Activated naive CD8-positive, alpha-beta T cell treated with anti-CD3 and anti-CD28 coated beads, Interleukin-2, amount 10 ng/mL, durations not matched to agents 7 days and 5 days (primary cell): ENCODE measurements at places on chromosomes 5 and 9.

DNA sequence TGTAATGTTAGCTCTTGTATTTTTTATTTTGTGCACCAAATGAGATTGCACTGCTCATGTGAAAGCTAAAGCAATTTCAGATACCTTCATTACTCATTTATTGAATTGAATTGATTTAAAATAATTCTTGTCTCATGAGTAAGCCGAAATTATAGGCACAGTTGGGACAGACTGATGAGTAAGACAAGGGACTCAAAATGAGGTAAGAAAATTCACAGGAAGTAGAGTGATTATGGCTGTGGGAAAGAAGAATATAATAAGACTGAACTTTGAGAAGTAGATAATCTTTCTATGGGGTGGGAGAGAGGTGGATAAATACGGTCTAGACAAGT lies 51.1 kb downstream of the NUDT12 start:
- no peak for DNase-seq

GRCh38 chr9:77040340-77040739 lies 20.9 kb downstream of the FOXB2 start:
- DNase-seq, result no peak

GRCh38 chr5:95759005-95759404 lies 27.9 kb downstream of the RHOBTB3 start:
- DNase-seq, result no peak

- DNase-seq, result no peak
Observed at GRCh38 chr5:147397616-147398015, 112.3 kb downstream of the DPYSL3 start.

GRCh38 chr9:113650207-113651131 lies 186.9 kb downstream of the RGS3 start:
- no peak for DNase-seq

DNA sequence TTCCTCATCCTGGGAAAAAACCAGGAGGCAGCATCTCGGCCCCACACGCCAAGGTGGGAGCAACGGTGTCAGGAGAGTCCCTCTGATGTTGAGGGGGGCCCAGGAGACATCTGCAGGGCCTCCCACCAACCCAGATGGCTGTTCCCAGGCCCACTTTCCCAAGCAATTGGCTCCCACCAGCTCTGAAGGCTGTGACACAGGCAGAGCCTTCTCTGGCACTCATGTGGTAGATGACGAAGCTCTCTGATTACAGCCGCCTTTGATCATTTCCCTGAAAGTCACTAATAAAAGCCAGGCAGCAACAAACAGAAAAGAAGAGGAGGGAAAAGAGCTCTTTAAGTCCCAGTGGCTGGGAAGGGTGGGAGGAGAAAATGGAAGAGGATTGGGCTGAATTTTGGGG lies 226.5 kb downstream of the CDK5RAP2 start:
- DNase-seq, result no peak

- no peak for DNase-seq
Observed at GRCh38 chr9:7443541-7443940, 356.0 kb downstream of the DMAC1 start.

GRCh38 chr5:120327180-120327579 lies 136.9 kb upstream of the PRR16 start:
- DNase-seq, result no peak

GRCh38 chr5:72328172-72328571 lies 8.0 kb downstream of the PTCD2 start:
- DNase-seq, result no peak

GRCh38 chr5:66881480-66882161 lies 285.4 kb downstream of the MAST4 start:
- no peak for DNase-seq

DNA sequence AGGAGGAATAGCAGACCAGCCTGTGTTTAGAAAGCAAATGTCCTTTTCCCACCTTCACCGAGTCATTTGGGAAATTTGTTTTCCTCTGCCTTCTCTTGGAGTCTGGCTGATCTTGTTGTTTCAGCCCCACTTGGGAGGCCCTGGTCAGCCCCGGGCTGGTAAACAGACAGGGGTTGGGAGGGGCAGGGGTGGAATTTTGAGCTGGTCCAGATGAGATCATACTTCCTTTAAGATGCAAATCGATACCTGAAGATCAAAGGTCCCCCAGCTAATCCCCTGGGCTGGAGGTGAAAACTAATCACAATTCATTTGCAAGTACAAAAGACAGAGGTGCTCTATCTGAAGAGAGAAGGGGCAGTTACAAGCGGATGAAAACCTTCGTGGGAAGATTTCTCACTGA lies 118.4 kb downstream of the PAPPA start:
- DNase-seq, result no peak

DNA sequence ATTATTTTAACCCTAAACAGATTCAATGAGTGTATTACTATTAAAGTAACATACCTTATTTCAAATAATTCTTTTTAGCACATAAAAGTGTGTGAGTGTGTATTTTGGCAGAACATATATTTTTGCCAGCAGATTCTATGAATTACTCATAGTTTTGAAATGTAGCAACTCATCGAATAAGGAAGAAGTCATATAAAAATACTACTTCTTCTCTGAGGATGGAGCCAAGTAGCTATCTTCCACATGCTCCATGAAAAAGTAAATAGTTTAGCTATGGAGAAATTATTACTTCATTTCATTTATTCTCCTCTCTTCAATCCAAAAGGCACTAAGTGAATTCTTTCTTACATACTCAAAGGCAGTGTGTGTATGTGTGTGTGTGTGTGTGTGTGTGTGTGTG lies 1090.4 kb upstream of the CDH6 start:
- no peak for DNase-seq

GRCh38 chr5:106956886-106957285 lies 713.9 kb downstream of the EFNA5 start:
- no peak for DNase-seq

DNA sequence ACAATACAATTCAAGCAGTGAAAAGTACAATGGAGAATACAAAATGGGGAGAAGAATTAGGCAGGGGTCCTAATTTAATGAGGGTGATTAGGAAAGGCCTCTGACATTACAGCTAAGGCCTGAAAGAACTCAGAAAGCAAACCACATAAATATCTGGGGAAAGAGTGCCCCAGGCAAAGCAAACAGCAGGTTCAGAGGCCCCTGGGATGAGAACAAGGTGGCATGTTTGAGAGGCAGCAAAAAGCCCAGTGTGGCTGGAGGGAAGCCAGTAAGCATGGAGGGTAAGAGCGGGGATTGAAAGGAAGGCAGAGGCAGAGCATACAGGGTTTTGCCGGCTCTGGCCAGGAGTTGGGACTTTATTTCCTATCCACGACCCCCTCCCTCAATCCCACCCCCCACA lies 33.4 kb upstream of the VDAC1 start:
- no peak for DNase-seq

DNA sequence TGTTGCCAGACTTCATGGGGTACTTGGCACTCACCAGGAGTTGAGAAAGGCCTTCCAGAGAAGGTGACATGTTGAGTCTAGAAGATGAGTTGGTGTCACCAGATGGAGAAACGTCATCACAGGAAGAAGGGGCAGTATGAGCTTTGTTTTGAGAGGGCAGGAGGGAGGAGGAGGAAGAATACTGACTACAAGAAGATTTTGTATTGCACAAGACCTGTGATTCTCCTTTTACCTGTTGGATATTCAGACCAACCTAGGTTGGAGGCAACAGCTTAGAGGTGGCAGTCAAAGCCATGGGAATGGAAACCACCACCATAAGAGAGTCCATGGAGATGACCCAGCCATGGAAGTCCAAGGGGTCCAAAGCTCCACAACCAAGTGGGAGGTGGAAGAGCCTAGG lies 154.2 kb downstream of the TSSK1B start:
- DNase-seq, result no peak

DNA sequence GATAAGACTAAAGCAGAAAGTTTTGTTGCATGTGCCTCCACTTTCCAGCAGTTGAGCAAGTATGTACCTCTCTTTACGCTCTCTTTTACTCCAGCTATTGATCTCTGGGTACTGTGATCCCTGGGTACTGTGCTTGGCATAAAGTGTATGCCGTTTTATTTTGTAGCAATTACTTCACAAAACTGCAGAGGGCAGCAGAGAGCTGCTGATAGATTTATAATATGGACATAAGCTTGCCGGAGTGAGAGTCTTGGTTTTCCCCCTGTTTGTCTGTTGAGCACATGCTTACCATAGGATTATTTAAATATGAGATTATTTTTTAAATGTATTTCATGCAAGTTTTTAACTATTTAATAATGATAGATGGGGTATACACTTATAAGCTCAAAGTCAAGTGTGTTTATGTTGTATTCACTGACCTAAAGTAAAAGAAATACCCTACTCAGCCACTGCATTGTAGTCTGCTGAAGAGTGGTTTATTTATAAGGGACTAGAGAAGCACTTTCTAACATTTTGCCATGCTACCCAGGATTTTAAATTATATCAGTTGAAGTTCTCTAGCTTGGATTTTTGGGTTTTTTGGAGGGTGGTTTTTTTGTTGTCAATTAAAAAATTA lies 13.0 kb downstream of the TTC1 start:
- DNase-seq, result no peak

- peak; percentile 67 for DNase-seq
Observed at GRCh38 chr9:127905004-127905728, 5.8 kb upstream of the ST6GALNAC6 start.

- DNase-seq, result no peak
Observed at GRCh38 chr5:128253161-128253560, 169.6 kb downstream of the SLC12A2 start.

DNA sequence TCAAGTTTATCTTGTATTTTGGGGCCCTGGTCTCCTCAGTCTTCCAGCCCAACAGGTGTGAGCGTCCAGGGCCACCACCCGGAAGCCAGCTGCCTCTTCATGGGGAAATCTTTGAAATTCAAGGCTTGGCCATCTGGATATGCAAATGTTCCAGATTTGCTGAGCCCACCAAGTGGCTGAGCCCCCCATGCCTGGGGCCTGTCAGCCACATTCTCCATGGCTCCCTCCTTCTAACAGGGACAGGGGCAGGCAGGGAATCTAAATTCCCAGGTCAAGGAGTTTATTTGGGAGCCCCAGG lies 14.2 kb upstream of the CXXC5 start:
- DNase-seq, result no peak

DNA sequence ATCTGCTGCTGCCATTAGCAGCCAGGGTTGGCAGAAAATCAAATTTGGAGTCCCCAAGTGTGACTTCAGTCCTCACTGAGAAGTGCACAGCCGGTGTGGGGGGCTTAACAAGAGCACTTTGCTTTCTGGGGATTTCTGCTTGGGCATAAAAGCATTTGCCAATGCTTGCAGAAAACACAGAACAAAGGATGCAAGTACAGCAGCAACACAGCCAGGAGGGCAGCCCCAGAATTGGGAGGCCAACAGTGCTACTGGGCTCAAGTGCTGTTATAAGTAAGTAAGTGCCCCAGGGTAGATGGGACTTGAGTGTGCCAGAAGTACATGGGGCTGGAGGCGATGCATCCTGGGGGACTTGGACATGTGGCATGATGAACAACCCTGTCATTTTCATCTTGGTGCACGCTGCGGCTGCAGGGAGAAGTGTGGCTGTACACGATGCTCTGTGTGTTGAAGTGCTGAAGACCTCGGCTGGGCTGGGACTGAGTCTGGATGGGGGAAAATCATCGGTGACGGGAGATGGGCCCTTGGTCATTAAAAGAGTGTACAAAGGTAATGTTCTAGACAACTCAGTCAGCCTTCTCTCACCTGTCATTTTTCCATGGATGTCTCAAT lies 73.3 kb downstream of the GOLPH3 start:
- DNase-seq, result no peak

- no peak for DNase-seq
Observed at GRCh38 chr9:110103257-110103656, 104.7 kb downstream of the C9orf152 start.

GRCh38 chr9:3585606-3586005 lies 59.8 kb upstream of the RFX3 start:
- no peak for DNase-seq

DNA sequence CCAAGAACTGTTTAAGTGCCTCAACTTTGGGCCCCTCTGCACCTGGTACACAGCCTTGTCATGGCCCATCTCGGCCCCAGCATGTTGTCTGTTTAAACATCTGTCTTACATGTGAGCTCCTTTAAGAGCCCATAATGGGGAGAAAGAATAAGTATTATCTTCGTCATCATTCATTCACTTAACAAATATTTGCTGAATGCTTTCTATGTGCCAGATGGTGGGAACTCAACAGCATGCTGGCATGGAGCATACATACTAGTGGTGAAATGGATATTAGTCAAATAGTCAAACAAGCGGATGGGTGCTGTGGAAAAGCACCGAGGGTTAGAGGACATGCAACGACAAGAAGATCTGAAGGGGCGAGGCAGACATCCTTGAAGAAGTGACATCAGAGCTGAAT lies 54.5 kb downstream of the GABBR2 start:
- no peak for DNase-seq
